ENCODE measurements at places on chromosomes 12 and 14.

- DNase-seq, result no peak
Measured at GRCh38 chr12:40681148-40681547, 11.1 kb upstream of the CNTN1 start.

DNA sequence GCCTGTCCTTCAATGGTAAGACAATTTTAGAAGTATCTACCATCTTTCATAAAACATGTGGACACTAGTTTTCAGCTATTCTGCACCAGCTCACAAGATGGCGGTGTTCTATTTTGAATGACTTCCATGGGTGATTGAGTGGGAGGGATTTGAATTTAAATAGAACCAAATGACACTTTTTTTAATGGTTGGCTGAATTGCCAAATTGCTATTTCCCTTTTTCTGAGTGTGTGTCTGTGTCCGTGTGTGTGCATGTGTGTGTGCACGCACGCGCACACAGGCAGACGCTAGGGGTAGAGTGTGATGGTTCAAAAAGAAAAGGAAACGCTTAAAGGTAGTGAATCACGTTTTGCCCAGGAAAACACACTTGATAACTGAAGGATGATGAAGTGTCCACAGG, 362.6 kb downstream of the DAD1 start:
- DNase-seq, result peak; percentile 15

- DNase-seq, result no peak
Measured at GRCh38 chr14:20516921-20517320, 11.6 kb downstream of the RNASE10 start.

GRCh38 chr12:20555771-20556170, 139.4 kb upstream of the SLCO1C1 start:
- no peak for DNase-seq

DNA sequence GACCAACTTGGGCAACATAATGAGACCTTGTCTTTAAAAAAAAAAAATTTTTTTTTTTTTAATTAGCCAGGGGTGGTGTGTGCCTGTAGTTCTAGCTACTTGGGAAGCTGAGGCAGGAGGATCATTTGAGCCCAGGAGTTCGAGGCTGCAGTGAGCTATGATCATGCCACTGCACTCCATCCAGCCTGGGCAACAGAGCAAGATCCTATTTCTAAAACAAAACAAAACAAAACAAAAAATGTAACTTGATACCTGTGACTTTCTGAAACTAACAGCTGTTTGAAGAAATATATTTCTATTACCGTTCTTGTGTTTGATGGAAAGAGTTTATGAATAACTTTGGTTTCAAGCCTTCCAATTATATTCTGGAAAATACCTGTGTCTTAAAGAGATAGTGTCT, 1.7 kb upstream of the ACACB start:
- no peak for DNase-seq

DNA sequence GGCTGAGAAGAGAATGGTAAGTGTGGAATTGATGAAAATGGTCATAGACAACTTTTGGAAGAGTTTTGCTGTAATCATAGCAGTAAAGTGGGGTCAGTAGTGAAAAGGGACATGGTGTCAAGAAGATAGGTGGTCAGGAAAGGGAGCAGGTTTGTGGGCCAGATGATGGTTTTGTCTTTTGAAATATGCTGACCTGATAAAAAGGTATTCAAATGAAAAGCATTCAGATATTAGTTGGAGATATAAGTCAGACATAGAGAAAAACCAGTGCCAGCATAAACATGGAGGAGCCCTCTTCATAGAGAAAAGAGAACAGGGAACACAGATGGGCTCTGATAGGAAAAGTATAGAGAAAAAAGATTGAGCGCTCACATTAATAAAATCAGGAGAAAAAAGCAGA, 518.3 kb downstream of the NRXN3 start:
- DNase-seq, result no peak

GRCh38 chr14:23694085-23694948, 58.2 kb downstream of the DHRS2 start:
- DNase-seq, result no peak

DNA sequence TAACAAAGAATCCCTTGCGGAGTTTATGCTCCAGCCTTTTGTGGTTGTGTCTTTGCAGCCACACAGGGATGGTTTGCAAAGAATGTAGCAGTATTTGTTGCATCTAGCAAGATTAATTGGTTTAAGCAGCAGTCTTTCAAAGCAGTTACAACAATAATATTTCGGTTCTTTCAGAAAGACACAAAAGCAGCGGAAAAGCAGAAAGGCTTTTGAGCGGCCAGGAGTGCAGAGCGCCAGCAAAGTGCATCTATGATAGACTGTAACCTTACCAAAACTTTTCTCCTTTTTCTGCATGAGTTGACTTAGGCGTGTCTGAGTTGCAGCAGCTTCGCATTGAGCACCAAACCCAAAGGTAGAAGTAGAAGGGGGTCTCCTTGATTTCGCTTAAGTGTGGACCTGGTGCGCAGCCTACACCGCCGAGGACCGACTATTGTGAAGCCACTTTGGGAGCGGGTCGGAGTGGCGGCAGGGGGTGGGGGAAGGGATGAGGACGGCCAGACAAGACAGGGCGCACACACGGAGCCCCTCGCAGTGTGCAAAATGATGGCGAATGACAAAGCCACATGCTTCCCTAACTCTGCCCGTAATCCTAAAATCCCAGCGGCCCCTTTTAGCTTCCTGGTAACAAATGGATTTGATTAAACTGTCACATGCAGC, 1.2 kb downstream of the LMO3 start:
- DNase-seq, result no peak

- no peak for DNase-seq
Measured at GRCh38 chr12:91633734-91634357, 451.2 kb upstream of the DCN start.

DNA sequence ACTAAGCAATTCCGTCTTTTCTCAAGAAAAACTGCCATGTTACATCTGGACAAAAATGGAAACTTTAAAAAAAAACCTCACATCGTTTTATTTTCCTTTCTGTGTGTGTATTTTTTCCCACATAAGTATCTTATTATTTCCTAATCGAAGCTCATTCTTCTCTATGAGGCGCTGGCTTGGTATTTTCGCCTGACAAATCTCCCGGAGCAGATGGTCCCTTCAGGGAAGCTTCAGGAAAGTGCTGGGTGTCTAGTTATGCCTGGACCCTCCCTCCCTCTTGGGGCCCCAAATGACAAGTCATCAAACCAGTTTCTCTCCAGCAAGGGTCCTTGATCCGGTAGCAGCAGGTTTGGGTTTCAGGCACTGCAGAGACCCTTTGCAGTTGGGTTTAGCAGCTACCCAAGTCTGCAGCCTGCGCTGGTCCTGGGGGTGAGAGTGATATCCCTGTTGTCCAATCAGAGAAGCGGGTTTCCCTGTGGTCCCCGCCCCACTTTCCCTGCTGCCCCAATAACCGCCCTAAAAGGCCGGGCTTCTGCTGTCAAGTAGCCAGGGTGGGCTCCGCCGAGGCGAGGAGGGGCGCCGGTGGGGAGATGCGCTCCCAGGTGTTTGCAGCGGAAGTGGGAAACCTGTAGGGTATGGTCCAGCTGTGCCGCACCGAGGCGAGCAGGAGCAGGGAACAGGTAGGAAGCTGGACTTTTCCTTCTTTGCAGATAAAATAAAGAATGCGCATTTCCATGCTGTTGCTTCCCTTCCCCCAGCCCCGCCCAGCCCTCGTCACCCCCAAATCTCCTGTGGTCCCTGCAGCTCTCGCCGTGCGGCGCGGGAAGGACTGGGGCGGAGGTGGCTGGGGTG, at the start of gene CNTN1:
CNTN1 (plus strand) TSS at position 527 of the 852 bp plus-strand sequence.
- DNase-seq, result peak; percentile 85

- DNase-seq, result no peak
Measured at GRCh38 chr12:114933428-114934160, 249.6 kb upstream of the TBX3 start.

DNA sequence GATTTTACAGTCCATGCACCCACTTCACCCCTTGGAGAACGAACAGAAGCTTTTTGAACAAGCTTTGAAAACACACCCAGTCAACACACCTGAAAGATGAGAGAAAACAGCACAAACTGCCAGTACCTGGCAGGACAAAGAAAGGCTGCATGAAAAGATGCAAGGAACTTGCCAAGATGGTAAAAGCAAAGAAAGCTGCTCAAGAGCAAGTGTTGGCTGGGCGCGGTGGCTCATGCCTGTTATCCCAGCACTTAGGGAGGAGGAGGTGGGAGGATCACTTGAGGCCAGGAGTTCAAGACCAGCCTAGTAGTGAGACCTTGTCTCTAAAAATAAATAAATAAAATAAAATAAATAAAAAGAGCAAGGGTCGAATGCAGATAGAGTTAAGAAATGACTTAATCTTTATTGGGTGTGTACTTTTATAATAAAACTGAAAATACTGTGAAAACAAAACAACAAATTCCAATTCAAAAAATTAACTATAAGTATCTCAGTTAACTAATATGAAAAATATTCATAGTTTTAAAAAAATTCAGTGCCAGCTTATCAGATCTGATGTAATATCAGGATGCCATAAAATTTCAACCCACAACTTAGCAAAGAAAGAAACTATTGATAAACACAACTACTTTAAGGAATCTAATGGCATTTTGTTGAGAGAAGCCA, 59.2 kb downstream of the HECTD4 start:
- DNase-seq, result no peak

DNA sequence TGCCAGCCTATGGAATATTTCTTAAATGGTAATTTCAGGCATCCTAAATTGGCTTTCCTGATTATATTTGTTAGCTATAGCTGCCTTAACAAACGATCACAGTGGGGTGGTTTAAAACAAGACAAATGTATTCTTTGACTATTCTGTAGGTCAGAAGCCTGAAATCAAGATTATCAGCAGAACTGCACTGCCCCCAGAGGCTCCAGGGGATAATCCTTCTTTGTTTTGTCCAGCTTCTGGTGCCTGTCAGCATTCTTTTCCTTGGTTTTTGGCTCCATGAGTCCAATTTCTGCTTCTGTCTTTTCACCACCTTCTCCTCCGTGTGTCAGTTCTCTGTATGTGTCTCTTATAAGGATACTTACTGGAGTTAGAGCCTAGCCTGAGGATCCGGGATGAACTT, 1282.2 kb upstream of the USP15 start:
- DNase-seq, result no peak

- DNase-seq, result no peak
Measured at GRCh38 chr14:94330857-94331256, 7.7 kb upstream of the SERPINA6 start.

- peak; percentile 61 for DNase-seq
Measured at GRCh38 chr14:99479906-99480869, at the start of gene SETD3. TSS of gene SETD3 (minus strand) at chr14:99480859. CDS start at chr14:99465805, 15,054 bp downstream.

DNA sequence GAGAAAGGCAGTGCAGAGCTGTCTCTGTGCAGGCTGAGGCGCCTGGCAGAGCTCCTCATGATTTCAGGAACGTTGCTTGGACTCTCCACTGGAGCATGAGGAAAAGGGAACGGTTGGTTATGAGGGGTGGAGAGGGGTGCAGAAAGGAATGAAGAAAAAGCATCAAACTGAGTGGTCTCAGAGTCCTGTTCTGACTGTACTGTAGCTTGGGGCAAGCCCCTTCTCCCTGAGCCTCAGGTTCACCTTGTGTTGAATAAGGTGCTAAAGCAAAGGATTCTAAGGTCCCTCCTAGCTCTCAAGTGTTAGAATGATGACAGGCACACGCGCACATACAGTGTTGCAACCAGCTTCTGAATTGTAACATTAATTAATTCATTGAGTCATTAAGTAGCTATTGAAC, 125.2 kb upstream of the PARP11 start:
- DNase-seq, result no peak

DNA sequence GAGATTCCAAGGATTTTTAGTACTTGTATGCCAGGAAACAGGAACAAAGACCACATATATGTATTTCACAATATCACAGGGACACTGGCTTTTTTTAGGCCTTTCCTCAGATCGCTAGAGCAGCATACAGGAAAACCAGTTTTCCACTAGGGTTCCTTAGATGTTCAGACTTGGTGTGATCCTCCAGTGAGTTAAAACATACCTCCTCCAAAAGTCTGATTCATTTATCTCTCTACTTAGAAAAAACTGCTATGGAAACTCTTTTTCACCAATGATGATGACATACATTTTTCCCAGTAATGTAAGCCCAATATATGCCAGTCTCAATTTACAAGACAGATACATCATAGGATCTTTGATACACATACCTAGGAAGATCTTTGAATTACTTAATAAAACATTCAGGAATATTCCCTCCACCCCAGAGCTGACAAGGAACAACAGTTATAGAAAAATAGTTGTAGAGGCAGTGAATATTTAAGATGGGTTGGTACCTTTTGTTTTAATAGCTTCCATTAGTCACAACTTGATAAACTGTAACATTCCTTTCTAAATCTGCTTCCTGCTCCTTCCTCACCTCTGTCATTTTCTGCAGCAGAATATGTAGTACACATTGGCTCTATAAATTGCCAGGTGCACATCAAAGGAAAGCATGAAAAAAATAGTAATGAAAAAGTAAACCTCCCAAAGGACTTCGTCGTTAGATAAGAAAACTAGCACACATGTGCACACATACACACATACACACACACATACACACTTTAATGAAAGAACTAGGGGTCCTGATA, 27.5 kb downstream of the BCAT1 start:
- no peak for DNase-seq

- DNase-seq, result no peak
Measured at GRCh38 chr12:42631513-42631912, 42.0 kb upstream of the PRICKLE1 start.

- DNase-seq, result no peak
Measured at GRCh38 chr14:103164779-103165178, 41.5 kb downstream of the TNFAIP2 start.

- DNase-seq, result no peak
Measured at GRCh38 chr12:92854344-92854743, 74.8 kb downstream of the EEA1 start.

- DNase-seq, result no peak
Measured at GRCh38 chr14:54730156-54730961, 163.4 kb downstream of the SAMD4A start.

GRCh38 chr14:55212634-55213033, 21.2 kb upstream of the DLGAP5 start:
- peak; percentile 14 for DNase-seq

- DNase-seq, result no peak
Measured at GRCh38 chr12:19236656-19237055, 107.1 kb downstream of the PLEKHA5 start.

DNA sequence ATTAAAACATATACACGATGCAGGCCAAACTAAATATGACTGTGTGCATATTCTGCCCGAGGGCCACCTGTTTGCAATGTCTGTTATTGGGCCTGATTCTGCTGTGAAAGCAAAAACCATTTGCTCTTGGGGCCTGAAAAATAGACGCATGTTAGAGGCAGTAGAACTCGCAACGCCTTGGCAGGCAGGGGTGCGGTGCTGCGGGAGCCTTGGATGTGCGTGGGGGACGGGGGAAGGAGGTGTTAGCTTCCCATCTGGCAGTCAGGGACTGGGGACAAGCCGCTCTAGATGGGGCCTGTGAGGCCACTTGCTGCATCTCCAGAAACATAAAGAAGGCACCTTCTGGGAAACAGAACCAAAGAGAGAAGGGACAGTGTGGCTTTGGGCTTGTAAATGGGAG, 216.3 kb downstream of the PHETA1 start:
- DNase-seq, result no peak

- DNase-seq, result no peak
Measured at GRCh38 chr14:85187521-85187920, 342.4 kb upstream of the FLRT2 start.

- no peak for DNase-seq
Measured at GRCh38 chr12:58681730-58682129, 238.6 kb downstream of the LRIG3 start.

- no peak for DNase-seq
Measured at GRCh38 chr12:55642669-55643068, 6.0 kb downstream of the OR10P1 start.

All from NCI-H446 (cell line).